Activated CD4-positive, alpha-beta T cell treated with anti-CD3 and anti-CD28 coated beads for 36 hours (primary cell): ENCODE measurements at places on chromosomes 5 and 9.
A peak's percentile ranks its signal among the peaks of the same experiment; 100 is the strongest.

DNA sequence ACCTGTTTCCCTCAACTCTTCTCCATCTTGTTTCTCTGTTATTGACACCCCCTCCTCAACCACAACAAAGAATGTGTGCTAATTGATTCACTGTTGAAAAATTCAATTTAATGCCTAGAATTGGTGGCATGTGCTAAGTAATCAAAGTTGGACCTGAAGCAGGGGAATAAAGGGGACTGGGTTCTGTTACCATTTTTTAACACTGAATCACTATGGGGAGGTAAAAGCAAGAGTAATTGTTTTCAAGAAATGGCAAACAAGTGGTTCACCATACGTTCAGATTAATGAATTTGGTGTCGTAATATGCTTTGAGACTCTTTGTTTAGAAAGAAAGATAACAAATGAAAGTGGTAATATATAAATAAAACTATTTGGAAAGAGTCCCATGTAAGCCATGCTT lies 17.0 kb upstream of the SSBP2 start:
- no peak for DNase-seq

GRCh38 chr9:90872835-90873294 lies 71.2 kb downstream of the SYK start:
- no peak for DNase-seq

- DNase-seq: no peak
Measured at GRCh38 chr9:129714511-129715061, 38.3 kb downstream of the PTGES start.

DNA sequence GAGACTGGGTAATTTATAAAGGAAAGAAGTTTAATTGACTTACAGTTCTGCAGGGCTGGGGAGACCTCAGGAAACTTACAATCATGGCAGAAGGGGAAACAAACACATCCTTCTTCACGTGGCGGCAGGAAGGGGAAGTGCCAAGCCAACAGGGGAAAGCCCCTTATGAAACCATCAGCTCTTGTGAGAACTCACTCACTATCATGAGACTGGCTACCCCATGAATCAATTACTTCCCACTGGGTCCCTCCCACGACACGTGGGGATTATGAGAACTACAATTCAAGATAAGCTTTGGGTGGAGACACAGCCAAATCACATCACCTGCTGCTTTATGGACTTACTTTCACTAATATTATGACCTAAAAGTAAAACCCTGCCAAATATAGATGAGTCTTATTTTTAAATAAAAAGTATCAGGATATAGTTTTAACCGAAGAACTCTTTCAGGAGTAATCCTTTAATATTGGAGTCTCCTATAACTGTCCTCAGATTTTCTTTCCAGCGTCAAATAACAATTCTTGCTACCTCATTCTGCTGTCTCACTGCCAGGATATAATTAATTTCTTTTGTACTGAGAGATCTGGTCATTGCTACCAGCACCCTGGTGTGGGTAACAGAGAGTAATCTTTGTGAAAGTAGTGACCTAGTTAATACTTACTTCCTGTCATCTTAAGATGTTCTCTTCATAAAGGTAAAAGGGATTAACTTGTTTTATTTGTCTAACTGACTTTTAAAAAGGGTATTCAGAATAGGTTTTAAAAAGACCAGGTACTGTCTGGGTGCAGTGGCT lies 68.6 kb downstream of the NLN start:
- DNase-seq: peak; percentile 51
